ENCODE measurements at places on chromosomes 6 and 20.

GRCh38 chr20:35135867-35136586 lies 11.1 kb downstream of the EDEM2 start:
- no peak for DNase-seq

GRCh38 chr20:12166053-12166717 lies 248.5 kb downstream of the BTBD3 start:
- no peak for DNase-seq

DNA sequence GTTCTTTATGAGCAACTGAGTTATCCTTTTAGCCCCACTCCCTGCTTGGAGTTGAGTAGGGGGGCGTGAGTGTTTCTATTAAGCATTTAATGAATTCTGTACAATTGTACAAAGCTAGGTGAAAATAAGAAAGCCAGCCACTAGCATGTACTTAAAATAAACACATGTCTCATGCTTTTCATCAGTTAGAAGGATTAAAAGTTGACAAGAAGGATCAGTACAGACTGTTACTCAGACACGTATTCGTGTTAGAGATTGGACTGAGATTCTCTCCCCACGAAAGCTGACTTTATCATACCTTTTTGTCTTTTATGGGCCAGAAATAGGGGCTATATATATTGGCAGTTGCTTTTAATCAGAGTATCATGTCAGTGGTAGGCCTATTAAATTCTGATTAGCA lies 1.7 kb downstream of the HSF2 start:
- DNase-seq = no peak

DNA sequence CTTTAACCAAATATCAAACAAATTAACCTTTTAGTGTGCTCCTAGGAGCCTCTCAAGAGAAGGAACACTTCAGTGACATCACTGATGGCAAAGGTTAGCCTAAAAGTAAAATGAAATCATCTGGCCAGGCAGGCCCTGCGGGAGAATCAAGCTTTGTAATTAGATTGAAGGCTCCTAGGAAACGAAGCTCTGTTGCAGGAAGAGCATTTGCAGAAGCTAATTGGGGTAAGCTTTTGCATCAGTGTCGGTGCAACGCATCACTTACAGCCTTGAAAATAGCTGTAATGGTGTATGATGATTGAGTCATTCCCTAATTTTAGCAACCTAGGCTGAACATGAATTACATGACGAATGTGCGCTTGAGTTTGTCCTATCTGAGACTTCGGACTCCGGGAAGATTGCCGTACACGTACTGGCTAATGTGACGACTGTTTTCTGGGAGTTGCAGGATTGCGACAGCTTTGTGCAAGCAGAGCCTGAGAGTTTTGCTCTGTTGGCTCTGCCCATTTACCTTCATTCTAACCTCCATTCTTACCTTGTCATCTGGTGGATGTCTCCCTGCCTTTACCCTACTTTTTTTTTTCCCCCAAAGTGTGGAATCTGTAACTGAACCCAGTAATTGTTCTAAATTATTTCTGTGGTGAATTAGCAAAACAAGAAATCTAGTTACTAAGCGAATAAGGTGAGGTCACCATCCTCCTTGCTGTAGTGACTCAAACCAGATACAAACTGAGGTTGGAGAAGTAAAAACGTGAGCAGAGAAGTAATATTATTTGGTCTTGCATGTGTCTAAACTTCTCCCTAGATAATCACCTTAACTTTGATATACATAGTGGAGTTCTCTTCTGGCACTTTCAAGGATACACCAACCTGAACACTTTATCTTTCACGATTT lies 675.9 kb upstream of the CITED2 start:
- no peak for DNase-seq

DNA sequence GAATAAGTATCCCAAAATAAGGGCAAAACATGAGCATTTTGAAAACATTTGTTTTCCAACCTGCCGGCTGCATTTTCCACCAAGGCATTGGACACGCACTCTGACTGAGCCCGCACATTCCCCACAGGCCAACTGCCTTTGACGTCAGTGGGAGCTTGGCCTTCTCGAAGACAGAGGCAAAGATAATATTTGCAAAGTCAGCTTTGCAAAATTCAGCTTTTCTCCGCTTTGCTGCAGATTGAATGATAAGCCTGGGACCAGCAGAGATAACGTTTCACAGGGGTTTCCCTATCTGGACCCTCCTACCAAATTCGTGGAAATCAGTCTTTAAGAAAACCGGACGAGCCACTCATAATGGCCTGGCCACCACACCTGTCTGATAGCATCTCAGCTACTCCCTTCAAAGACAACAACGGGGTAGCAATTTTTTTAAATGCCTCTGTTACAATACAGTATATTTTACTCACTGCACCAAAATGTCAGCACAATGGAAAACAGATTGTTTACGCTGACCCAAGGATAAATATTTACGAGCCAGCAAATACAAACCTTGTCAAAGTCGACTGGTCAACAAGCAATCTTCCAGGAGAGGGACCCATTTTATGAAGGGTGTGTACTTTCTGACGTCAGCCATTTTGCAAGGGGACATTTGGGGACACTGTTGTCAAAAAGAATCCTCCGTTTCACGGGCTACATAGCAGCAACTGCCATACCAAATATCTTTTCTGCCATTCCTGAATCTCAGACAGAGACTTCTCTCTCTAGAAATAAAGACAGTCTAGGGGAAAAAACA lies 100.5 kb downstream of the TFAP2A start:
- no peak for DNase-seq

DNA sequence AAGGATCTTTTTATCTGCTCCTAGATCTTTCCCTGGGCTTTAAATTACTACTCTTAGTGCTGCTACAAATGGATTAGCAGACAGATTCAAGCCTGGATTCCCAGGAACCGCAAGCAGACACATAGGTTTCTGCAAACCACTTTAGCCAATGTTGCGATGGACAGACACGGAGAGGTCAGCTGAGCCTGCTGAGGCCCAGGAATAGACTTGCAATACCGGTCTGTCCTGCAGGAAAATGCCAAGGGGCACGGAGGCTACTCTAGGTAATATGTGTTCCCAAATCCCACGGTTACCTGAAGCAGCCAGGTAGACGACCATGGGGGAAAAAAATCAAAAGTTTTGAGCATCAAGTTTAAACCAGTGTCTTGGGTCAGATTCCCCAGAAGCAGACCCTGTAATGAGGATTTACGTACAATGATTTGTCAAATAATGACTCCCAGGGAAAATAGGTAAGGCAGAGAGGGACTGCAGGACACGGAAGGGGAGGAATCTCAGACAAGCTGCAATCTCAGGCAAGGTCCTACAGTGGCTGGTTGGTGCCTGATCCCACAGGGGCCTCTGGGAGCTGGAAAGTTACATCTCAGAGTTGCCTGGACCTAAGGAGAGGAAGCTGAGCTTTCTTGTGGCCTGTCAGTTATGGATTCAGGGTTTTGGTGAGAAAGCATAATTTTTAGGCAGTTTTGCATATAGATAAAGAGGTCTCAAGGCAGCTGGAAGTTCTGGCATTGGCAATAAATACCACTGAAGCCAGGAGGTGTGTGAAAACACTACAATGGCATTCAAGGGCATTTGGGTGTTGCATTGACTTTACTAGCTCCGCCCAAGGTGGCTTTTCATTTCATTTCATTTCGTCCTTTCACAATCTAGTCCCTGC lies 12.5 kb downstream of the OTOR start:
- DNase-seq = no peak

Measured in GM20000 (cell line).